ENCODE measurements at places on chromosomes 1 and 21.

- no peak for DNase-seq
Observed at GRCh38 chr1:86339906-86340305, 56.2 kb downstream of the ODF2L start.

DNA sequence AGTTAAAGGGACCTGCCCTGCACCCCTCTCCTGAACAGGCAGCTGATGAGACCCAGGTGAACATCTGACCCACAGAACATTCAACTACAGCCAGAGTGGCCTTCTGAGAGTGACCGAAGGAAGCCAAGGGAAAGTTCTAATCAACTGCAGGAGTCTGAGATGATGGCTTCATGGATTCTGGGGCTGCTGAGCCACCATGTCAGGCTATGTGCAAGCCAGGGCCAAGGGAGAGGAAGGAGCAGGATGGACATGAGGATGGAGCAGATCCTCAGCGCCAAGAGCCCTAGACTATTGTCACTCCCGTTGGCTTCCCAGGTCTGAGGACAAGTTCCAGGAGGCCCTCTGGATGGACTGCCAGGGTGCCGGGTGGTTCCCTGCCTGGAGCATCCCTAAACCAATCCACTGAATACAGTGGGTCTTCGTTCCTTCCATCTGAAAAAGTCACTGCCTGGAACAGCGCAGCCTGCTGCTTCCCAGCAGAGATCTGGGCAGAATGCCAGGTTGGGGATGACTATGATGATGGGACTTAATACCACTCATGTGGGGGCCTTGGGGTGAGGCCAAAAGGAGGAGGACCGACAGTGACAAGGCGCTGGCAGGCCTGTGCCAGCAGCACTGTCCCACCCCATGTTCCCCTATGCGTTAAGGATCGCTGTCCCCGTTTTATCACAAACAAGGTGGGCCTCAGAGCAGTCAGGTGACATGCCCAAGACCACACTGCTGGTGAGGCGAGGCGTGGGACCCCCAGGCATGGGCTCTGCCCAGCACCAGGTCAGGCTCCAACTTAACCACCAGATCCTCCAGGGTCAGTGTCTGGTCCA, 19.8 kb downstream of the SPOCD1 start:
- DNase-seq = no peak

- DNase-seq = no peak
Observed at GRCh38 chr1:98870959-98871903, 133.4 kb downstream of the PLPPR5 start.

- no peak for DNase-seq
Observed at GRCh38 chr1:237791592-237791991, 99.1 kb downstream of the ZP4 start.

DNA sequence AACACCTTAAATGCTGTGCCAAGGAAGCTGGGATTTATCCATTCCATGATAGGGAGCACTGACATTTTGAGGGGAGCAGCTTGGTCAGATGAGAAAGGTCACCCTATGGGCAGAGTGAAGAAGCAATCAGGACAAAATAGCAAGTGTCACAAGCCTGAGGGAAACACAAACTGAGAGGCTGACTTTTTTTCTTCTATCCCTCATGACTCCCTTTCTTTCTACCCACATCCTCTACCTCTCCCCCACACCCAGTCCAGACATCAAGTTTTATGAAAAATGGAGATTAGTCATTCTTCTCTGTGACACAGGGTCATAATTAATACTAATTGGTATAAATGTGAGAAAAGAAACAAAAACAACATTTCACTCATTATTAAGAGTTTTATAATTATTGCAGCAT, 103.1 kb downstream of the SLC25A24 start:
- DNase-seq = no peak

DNA sequence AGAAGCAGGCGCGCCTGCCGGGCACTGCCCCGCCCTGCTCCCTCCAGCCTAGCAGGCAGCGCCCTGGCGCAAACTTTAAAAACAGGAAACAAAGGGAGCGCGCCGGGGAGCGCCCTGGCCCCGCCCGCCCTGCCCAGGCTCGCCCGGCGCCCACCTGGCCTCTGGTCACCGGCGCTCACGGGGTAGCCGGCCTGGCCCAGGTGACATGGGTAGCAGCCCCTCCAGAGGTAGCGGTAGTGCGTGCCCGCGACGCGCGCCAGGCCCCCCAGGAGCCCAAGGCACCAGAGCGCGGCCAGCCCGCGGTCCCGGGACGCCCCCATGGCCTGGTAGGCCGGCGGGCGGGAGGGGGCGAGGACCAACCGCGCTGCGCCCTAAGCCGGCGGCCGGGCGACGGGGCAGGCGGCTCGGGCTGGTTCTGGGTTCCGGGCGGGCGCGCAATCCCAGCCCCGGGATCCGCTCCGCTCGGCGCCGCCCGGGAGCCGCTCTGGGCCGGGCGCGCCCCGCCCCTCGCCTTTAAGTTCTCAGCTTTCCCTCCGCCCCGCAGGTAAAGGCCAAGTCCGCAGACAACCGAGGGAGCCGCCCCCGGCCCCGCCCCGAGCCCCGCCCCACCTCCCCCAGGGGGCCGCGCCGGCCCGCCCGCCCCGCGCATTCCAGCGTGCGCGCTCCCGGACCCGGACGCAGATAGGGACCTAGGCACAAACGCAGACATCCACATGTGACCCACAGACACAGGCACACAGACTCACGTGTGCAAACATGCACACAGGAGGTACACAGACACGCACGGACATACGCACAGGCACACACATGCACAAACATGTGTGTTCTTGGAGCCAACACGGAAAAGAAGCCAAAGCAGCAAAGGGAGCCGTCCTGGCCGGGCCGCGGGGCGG, 76.7 kb downstream of the ARHGEF16 start:
- DNase-seq = no peak

- no peak for DNase-seq
Observed at GRCh38 chr1:54922921-54923421, 36.0 kb upstream of the DHCR24 start.

DNA sequence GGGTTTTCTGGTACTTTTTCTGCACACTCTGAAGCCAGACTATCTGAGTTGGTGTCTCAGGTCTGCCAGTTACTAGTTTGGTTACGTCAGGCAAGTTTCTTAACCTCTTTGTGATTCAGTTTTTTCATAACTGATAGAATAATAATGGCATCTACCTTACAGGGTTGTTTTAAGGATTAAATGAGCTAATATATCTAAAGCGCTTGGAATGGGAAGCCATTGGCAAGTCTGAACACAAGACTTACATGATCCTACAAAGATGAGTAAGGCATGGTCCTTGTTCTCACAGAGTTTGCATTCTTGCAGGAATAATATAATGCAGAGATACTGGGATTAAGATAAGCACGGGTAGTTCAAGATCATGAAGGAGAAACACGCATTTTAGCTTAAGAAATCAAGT, 9.2 kb upstream of the DENND2D start:
- DNase-seq = no peak

DNA sequence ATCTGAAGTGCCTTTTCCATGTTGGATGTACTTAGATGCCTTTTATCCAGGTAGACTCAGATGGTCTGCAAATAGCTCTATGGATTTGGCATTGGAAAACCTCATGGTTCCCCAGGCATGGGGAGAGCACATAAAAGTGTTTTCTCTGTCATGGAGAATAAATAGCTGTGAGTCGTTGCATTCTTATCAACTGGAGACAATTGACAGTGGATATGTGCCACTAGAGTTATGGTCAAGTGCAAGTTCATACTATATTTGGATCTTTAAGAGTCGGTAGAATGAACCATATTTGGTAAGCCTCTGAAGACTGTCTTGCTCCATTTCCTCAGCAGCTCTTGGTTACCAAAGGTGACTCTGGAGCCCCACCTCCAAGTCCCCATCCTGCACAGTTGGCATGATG, 83.7 kb downstream of the ROR1 start:
- DNase-seq = no peak

DNA sequence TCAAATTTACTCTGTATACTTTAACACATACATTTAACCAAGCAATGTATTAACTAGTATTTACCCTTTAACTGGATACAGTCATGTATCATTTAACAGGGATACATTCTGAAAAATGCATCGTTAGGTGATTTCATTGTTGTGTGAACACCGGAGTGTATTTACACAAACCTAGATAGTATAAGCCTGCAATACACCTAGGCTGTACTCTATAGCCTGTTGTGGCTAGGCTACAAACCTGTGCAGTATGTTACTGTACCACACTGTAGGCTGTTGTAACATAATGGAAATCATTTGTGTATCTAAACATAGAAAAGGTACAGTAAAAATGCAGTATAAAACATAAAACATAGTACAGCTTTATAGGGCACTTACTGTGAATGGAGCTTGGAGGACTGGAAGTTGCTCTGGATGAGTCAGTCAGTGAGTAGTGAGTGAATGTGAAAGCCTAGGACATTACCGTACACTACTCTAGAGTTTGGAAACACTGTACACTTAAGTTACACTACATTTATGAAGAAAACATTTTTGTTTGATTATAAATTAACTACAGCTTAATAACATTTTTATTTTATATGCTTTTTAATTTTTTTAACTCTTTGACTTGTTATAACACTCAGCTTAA, 21.3 kb downstream of the RGS4 start:
- no peak for DNase-seq

DNA sequence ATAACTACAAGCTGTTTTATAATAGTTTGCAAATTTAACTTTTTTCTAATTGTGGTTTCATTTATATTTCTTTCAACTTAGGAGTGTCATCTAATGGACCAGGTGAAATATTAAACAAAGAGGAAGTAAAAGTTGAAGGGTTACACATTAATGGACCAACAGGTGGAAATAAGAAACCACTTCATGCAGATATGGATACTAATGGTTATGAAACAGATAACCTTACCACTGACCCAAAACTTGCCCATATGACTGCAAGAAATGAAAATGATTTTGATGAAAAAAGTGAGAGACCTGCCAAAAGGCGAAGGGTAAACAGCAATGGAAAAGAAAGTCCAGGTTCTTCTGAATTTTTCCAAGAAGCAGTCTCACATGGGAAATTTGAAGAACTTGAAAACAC, 59.7 kb downstream of the MIER1 start:
- no peak for DNase-seq

DNA sequence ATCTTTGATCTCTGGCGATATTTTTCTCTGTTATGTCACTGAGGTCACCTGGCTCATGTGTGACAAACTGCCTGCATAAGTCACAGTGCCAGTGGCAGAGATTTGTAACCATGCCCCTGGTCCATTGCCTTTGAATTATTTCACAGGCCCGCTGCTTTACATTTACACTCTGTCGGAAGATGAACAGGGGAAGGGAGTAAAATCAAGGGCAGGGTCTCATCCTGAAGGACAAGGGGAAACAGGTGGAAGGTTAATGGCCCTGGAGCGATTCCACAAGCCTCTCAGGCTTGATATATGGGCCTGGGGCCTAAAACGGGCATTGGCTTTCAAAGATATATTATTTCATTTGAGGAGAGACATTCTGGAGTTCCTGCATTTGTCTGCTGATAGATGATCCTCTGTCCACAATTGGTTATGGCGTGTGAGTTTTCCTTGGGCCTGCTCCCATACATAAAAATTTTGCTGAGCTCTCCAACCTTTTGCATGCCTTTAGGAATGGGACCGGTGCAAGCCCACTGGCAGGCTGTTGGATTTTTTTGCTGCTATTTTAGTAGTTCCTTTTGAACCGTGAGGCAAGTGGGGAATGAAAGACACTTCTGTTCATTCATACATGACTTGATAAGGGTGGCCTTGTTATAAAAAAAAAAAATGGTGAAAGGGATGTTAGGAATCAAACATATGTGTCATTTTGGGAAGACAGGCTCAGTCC, 51.9 kb downstream of the NR5A2 start:
- DNase-seq = no peak

DNA sequence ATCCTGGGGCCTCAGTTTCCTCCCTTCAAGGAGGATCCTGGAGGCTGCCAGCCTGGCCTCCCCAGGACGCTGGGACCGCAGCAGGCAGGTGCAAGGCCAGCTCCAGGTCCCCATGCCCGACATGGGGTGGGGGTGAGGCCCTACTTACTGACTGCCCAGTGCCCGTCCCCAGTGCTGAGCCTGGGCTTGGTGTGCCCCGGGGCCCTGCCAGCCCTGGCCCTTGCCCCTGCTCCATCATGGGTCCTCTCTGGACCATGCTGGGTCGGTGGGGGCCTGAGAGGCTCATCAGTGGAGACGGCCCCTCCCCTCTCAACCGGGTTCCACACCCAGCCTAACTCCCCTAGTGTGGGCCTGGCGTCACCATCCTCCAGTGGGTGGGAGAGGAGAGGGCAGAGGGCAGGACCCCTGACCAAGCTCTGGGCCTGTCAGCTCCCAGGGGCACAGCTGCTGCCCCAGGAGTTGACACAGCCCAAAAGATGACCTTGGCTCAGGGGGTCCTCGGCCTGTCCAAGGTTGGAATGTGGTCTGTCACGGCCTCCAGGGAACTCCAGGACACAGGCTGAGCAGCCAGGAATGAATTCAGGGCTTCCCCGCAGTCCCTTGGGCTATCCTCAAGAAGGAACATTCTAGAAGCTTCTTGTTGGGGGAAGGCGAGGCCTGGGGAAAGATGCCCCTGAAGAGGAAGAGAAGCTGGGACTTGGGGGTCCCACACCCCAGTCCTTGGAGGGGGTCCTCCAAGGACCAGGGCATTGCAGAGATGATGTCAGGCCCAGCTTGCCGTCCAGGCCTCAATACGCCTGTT, 17.6 kb upstream of the ARF1 start:
- no peak for DNase-seq

GRCh38 chr1:168476588-168477385, 67.0 kb downstream of the XCL2 start:
- DNase-seq = no peak

GRCh38 chr1:151897991-151898431, 11.3 kb downstream of the THEM4 start:
- DNase-seq = no peak

DNA sequence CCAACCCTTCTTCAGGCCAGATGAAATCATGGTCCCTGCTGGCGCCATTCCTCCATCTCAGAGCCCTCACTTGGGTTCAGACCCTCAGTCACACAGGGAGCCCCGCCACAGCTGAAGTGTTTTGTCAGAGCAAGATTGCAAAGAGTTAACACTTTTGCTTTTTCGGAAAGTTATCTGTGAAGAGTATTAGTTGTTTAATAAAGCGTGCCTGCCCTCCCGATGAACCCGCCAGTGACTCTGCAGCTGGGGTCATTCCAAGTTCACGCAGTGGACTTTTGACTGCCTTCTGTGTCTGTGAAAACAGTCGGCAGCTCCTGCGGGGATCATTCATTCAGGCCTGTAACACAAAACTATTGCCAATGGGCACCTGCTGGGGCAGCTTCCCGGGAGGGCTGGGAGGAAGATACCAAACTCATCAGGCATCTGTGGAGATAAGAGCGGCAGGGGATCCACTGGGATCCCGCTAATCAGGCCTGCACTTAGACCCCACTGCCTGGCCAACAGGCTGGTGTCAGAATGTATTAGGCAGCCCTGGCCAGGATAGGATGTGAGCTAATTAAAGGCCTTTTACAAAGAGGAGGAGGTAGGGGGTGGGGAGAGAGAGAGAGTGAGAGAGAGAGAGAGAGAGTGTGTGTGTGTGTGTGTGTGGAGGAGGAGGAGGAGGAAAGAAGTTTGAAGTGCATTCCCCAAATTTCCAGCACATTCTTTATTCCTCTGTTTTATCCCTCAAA, 184.5 kb downstream of the DHRS3 start:
- DNase-seq = no peak

DNA sequence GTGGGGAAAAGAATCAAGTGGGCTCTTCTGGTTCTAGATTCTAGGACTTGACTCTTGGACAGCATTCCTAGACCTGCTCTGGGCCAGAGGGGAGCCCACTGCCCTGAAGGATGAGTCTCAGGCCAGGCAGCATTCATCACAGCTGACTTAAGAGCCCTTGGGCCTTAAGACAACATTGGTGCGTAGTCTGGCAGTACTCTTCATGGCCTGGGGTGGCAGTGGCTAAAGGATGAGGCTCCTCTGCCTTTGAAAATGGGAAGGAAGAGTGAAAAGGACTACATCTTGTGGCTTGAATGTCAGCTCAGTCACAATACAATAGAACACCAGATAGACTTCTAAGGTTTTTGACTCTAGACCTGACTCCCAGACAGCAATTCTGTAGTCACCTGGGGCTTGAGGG, 1415.1 kb upstream of the PRMT6 start:
- DNase-seq = no peak
